ENCODE measurements at places on chromosomes 6 and 20. TPM values are rescaled to one million over a fixed set of nuclear protein-coding genes. Genes with fewer than 3 reads are reported as not detected.

Gene VSTM2L
- total RNA-seq = 5.7 TPM

Gene MYMX
- not detected for total RNA-seq

DNA sequence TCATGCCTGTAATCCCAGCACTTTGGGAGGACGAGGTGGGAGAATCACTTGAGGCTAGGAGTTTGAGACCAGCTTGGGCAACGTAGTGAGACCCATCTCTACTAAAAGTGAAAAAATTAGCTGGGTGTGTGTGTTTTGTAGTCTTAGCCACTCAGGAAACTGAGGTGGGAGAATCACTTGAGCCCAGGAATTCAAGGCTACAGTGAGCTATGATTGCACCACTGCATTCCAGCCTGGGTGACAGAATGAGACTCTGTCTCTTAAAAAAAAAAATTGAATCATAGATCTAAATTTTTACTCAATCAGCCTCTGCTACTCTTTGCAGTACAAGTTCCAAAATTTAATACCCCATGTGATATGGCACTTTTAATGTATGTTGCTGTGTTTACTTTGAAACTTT is 121.6 kb downstream of the ARMC2 start:
- ATAC-seq = no peak

DNA sequence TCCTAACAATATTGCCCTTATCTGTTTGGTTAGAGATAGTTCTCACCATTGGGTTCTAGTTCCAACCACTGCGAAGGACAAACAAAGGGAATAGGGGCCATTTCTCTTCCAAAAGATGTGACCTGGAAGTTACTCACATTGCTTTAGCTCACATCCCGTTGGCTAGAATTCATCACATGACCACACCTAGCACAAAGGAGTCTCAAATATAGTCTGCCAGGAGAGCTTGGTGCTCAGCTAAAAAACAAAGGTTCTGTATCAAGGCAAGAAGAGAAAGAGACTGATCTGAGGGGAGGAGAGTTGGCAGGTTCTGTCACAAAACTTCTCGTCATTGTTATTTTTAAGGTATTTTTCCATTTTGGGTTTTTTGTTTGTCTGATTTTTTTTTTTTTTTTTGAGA is 69.8 kb upstream of the GNRH2 start:
- no peak for ATAC-seq

GRCh38 chr20:36850759-36851158 is 25.2 kb upstream of the TLDC2 start:
- ATAC-seq = no peak

GRCh38 chr6:79631693-79632172 is 604 bp downstream of the SH3BGRL2 start:
- no peak for ATAC-seq
